ENCODE measurements at places on chromosomes 2 and 18. TPM values are rescaled to one million over a fixed set of nuclear protein-coding genes. Genes with fewer than 3 reads are reported as not detected.

Gene TLX2
- not detected for total RNA-seq

Gene CDH20
- total RNA-seq: 0.75 TPM

Gene SNTG2
- total RNA-seq: 9.9 TPM

DNA sequence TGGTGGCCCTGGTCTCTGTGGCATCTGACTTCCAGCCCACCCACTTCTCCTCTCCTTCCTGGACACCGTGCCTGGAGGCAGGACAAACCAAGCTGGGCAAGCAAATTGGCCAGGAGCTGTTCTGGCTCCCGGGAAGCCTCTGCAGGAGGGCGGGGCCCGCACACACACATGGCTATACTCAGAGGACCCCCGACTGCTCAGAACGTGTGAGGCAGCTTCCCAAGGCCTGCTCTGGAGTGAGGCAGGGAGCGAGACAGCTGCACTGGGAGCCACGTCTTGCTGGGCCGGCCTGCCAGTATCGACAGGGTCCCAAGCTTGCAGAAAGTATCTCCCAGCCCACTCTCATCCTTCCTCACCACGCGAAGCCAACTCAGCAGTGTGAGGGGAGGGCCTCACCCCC, 257.3 kb downstream of the TWIST2 start:
- no peak for DNase-seq

- DNase-seq: no peak
These were observed 249.7 kb downstream of the ETAA1 start for GRCh38 chr2:67646714-67647333.

- no peak for DNase-seq
These were observed 2.6 kb upstream of the GPR35 start for GRCh38 chr2:240622531-240623235.

- no peak for DNase-seq
These were observed 1353.6 kb downstream of the DPP10 start for GRCh38 chr2:115796078-115796477.

- DNase-seq: no peak
These were observed 60.6 kb downstream of the CCDC93 start for GRCh38 chr2:117953231-117953630.

DNA sequence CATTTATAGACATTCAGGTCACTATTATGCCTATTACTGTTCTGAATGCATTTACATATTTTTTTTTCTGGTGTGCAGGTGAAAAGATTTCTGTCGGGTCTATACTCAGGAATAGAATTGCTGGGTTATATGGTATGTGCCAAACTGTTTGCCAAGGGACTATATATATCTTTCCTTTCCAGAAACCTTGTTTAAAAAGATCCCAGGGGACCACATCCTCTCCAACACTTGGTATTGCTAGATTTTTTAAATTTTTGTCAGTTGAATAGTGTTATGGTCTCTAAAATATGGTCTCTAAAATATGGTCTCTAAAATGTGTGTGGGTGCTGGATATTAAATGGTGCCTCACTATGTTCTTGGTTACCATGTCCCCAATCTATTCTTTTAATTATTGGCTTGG, 131.3 kb downstream of the INSIG2 start:
- no peak for DNase-seq
